NCI-H2081 treated with DMSO at 0.1 percent for 48 hours (cell line): ENCODE measurements at places on chromosomes 6 and 20.

DNA sequence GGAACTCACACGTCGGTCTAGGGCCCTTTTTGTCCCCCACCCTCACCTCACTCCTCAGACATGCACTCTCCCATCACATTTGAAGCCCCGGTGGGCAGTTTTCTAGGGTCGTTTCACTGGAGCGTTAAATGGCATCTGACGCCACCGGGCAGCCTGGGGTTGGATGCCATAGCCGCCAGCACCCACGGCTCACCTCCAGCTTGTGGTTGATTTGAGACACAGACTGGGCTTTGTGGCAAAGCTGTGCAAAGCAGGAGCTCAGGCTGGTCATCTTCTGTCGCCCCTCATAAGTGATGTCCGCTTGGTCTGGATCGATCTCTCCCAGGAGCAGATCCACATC, 530 bp downstream of the GOPC start:
- no peak for DNase-seq

DNA sequence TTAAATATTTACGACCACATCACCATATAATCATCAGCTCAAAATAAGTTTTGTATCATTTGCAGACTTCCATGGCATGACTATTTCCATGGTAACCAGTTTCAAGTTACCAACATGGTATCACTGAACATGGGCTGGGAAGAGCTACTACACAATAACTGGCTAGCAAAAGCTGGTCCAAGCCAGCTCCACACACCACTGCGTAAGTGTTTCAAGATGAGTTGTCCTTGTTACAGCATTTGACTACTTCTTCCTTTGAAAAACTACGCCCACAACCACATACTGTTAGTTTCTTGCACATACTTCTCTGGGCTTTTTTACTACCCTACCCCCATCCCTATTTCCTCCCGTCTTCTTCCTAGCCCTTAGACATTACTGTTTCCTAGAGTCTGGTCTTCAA, 8.5 kb downstream of the CD164 start:
- no peak for DNase-seq

DNA sequence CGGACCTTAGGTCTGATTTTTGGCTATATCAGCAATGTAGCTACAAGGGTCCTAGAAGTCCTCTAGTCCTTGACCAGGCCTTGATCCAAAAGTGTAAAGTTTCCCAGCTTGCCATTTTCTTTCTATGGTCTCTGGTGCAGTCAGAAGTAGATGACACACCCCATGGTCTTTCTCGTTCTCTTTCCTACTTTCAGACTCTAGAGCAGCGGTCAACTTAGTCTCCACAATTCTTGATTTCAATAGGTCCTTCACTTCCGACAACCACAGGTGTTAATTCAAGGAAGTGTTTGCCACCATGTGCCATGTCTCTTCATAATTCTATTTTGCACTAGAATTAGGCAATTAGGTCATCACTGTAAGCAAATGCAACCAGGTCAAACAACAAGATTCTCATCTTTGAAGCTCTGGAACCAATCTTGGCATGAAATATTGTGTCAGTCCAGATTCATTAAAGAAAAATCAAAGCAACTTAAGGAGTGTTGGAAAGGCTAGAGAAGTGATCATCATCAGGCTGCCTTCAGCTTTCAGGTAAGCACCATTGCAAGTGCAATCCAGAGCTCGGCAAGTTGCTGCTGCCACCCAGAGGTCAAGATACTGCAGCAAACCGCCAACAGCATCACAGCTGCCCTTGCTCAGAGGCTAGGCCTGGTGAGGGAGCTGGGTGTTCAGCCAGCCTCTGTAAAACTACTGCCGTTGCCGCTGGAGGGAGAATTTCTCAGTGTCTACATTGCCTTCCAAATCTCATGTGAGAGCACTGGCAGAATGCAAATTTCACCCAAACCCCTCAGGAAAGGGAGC, 5.6 kb upstream of the SYNE1 start:
- no peak for DNase-seq

- DNase-seq: no peak
These were observed 150.7 kb upstream of the PRDM1 start for GRCh38 chr6:105935416-105935815.

DNA sequence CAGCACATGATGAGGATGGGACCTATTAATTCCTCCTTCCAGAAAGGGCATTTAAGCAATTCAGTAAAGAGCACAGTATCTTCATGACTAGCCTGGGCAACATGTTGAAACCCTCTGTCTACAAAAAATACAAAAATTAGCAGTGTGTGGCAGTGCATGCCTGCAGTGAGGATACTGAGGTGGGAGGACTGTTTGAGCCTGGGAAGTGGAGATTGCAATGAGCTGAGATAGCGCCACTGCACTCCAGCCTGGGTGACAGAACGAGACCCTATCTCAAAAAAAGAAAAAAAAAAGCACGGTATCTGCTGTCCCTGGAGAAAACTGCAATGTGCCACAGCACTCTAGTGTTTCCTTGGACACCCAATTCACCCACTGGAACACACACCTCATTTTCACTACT, 18.4 kb downstream of the SAMD3 start:
- no peak for DNase-seq

- DNase-seq: no peak
These were observed 528.9 kb downstream of the MAFB start for GRCh38 chr20:40160097-40160550.

DNA sequence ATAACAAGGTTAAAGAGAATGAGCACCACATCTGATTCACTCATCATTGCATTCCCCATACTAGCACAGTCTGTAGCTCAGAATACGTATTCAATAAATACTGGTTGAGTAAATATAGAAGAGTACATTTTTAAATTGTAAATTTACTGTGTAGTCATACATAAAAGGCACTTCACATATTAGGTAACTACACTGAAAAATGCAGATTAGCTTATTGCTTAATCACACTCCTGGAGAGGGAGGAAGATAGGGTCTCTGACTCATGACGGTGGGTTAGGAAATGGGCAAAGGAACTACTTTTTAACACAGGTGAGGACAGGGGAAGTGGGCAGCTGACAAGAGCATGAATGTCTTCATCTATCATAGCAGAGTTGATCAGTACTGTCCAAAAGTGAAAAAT, 133.2 kb downstream of the TBC1D32 start:
- DNase-seq: no peak

DNA sequence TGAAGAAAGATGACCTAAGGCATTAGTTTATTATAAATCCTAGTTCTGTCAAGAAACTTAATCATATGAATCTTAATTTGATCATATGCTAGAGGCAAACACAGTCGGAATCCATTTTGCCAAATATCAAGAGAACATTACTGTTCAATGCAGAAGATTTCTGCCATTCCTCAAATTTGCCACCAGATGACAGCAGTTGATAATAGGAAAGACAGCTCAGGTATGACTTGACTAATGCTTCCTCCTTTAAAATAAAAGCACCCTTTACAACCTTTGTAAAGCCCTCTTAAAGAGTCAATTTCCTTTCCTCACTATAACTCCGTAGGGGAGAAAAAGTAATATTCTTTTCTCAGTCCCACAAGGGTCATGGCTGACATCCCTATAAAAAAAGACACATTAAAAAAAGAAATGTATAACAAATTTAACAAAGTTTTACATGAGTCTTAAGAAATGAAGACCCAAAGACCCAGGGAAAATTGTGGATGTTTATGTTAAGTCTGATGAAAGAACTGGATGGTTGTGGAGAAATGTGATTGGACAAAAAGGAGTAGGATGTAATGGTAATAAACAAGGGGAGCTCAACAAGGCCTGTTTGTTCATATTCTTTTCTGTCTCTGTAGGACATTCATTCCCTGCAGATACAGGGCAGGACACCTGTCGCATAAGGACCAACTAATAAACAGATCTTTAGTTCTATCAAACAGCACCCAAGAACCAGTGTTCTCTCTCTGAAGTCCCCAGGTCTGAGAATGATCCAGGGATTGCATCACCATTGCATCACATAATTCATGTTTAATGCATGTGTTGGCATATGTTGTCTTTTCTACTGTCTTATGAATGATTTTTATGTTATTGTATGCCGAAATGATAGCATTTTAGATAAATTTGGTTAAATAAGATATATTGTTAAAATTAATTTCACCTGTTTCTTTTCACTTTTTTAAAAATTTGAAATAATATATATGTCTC, 23.0 kb upstream of the IL17A start:
- DNase-seq: no peak

GRCh38 chr6:82875573-82876185, 190.0 kb downstream of the UBE3D start:
- no peak for DNase-seq

- DNase-seq: peak; percentile 59
These were observed 109.4 kb upstream of the EMILIN3 start for GRCh38 chr20:41476013-41476441.

DNA sequence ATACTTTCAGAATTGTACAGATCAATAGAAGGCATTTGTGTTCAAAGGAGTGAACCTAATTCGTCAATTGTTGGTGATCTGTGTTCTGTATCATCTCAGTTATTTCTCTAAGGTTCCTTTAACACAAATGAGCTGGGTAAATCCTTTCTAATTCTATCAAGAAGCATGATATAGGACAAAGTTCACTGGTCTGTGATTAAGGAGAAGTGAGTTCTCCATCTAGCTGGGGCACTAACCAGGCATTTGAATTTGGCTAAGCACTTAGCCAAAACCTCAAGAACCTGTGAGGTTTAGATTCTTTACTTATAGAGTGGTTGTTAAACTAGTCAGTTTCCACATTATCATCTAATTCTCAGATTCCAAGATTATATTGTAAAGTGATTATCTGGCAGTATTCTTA, 50.3 kb downstream of the DOP1A start:
- no peak for DNase-seq

GRCh38 chr6:155327326-155328073, 13.2 kb upstream of the TFB1M start:
- DNase-seq: peak; percentile 21

DNA sequence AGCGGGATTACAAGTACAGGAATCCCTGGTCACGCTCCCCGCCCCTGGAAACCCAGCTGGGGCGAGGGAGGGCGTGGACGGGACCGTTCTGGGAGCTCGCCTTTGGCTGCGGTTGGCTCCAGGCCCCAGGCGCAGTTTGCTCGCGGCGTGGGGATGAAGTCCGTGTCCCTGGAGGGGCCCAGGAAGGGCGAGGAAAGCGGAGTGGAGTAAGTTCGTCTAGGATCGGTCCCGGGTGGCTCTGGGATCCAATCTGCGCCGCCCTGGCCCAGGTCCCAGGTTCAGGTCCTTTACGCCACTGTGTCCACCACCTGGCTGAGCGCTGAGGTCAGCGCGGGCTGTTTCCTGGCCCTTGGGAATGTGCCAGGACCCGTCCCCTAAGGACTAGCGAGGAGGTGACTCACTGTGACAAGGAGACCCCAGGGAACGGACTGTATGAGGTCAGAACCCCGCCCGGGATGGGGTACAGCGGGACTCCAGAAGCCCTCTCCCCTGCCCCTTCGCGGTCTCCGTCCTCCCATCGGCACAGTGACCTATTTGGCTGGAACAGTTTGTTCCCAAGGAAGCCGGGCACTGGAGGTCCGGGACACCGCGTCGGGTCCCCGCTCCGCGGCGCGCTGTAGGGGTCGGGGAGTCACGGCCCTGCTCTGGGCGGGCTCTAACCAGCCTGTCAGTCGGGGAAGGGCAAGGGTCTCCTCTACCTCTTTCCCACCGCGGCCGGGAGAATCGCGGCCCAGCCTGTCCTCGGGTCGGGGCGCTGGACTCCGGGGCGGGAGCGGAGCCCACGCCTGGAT, 724 bp downstream of the CDKN1A start:
- no peak for DNase-seq

DNA sequence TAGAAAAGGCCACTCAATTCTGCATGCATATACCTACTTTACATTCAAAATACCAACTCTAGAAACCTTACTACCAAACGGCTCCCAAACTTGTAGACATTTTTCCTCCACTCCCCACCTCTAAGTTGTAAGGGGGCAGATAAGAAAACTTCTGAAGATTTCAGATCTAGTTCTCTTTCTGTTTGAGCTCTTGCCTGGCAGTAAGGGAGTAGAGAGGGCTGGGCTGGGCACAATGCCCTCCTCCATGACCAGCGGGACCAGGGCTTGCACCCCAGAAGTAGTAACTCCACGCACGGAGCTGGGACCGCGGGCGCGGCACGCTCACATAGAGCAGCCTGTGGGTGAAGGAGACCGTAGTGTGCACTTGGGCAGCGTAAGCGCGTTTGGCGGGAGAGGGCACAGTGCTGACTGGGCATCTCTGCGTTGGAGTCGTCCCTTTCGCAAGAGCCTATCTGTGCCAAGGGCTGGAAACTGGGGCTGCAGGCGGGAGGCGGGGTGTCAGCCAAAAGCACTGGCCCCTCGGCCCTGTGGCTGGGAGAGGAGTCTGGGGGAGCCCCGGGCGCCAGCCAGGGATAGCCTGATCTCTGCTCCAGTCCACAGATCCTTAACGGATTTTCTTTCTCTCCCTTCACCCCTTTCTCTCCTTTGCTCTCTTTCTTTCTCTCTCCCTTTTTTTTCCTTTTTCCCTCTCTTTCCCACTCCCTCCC, 32.4 kb downstream of the PHACTR1 start:
- DNase-seq: peak; percentile 47

GRCh38 chr20:37687478-37687805, 6.4 kb upstream of the CTNNBL1 start:
- no peak for DNase-seq

- peak; percentile 35 for DNase-seq
These were observed 29.6 kb downstream of the SRSF3 start for GRCh38 chr6:36623547-36624459.

DNA sequence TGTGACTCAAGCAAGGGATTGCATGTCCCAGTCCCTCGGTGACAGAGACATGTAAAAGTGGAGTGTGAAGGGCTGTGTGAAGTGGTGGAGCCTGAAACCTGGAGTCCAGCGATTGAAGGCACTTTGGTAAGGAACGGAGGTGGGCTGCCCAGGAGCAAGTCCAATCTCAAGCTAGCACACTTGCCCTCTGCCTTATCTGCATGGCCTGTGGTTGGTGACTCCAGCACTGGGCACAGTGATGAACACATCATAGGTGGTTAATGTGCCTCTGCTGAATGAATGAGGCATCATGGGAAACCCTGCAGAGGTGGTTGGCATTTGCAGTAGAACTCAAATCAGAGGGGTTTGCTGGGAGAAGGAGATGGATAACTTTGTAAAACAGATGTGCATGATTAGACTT, 14.9 kb upstream of the ULBP3 start:
- no peak for DNase-seq

GRCh38 chr6:100176311-100176950, 182.4 kb upstream of the MCHR2 start:
- DNase-seq: no peak

GRCh38 chr6:166849749-166850183, 106.6 kb downstream of the RNASET2 start:
- DNase-seq: no peak

DNA sequence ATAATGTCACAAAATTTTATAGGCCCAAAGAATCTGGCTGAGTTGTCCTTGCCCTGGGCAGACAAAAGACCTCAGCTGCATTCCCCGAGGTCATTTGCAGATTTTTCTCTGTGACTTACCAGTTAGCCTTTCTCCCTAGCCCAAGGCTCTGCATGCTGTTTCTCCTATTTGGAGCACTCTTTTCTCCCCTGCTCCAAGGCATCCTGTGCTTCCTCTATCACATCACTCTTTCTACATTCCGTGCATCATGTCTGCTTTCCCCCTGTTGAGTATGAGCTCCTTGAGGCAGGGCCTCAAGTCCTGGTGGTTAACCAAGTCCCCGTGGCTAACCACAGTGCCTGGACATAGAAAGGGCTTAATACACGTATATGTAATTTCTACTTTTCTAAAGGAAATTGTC, 593 bp upstream of the GSTA3 start:
- no peak for DNase-seq
